Tracheal epithelial cell (primary cell): ENCODE measurements at places on chromosomes 2 and 18. TPM values are rescaled to one million over a fixed set of nuclear protein-coding genes. Genes with fewer than 3 reads are reported as not detected.

CABYR gene
- 1.9 and 2.3 TPM in 2 replicates for total RNA-seq

RESP18 gene
- not detected in 2 replicates for total RNA-seq

RBKS gene
- 1.1 and 1.9 TPM in 2 replicates for total RNA-seq

CDK15 gene
- total RNA-seq = 0.24 TPM in 1 of 2 replicates, not detected in the other

UGT1A6 gene
- 23.2 and 60.5 TPM in 2 replicates for total RNA-seq

TSPYL6 gene
- total RNA-seq = not detected in 2 replicates

HAUS1 gene
- 27.1 and 37.4 TPM in 2 replicates for total RNA-seq
